ENCODE measurements at places on chromosomes 3 and 15.

- DNase-seq = no peak
These were observed 15.9 kb downstream of the ABTB1 start for GRCh38 chr3:127688416-127689265.

DNA sequence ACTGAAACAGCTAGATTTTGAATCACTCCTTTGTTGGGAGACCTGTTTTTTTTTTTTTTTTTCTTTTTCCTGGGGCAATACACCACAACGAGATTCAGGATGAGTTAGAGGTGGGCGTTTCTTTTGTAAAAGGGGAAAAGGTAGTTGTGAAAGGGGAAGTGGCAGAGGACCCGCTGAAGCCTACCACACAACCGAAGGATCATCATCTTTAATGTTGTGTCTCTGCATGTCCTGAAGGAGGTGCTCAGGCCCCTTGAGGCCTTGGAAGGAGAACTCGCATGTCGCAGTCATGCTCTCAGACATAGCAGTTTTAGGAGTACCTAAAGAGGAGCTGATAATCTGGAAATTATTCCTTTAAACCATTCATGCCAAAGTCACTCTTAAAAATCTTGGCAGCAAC lies 137.9 kb upstream of the LRIG1 start:
- no peak for DNase-seq

GRCh38 chr3:95971573-95971972 lies 842.8 kb upstream of the EPHA6 start:
- no peak for DNase-seq

- no peak for DNase-seq
These were observed 214.6 kb downstream of the SLCO3A1 start for GRCh38 chr15:92068121-92068520.

- no peak for DNase-seq
These were observed 562 bp downstream of the NBEAL2 start for GRCh38 chr3:46979958-46980497.

GRCh38 chr3:107676469-107677309 lies 153.9 kb downstream of the BBX start:
- no peak for DNase-seq

DNA sequence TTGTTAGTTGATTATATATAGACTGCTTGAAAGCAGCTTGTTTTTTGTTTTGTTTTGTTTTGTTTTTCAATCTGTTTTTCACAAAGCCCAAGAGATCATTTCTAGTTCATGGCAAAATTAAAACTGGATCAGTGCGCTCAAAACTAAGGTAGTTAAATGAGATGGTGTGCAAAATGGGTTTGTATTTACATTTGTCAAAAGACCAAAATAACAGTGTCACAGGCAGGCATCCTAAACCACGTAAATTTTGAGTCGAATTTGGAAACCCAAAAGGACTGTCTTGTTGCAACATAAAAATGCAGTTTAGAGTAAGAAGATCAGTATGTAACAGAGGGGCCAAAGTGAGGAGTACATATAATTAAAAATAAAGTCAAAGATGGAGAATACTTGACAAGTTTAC lies 2.4 kb downstream of the DMXL2 start:
- no peak for DNase-seq

DNA sequence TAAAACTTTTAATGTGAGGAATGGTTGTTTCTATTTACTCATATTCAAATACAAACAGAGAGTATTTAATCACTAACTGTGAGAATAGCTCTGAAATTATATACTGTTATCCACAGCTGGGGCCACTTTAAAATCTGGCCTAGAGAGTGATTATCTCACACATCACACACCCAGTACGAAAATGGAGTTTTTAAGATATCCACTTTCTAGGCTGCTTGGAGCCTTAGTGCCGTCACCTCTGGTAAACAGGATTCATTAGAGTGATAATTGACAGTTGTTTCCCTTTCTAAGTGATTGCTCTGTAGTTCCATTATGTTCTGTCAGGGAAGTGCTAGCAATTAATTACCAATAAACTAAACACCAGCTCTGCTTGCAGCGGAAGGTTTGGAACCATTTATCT lies 942.4 kb downstream of the FHIT start:
- DNase-seq = no peak
